ENCODE measurements at places on chromosomes 5 and 9.
A peak's percentile ranks its signal among the peaks of the same experiment; 100 is the strongest.

- DNase-seq: no peak
Measured at GRCh38 chr9:137970686-137971476, 93.3 kb downstream of the CACNA1B start.

DNA sequence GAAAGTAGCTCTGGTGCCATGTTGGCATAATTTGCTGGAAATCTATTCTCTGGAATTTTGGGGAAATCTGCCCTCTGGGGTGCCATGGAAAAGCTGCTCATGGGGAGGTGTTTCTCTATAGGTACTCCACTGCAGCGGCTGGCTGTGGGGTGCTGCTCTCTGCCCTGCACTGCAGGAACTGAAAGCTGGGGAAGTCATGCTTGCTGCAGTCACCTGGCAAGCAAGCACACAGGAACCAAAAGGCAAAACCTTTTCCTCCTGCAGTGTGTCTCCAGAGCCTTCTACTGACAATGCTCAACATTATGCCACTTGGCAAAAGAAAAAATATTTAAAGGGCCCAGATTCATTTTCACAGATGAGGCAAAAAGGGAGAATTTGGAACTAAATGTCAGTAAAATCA is 25.8 kb upstream of the CARNMT1 start:
- DNase-seq: no peak

DNA sequence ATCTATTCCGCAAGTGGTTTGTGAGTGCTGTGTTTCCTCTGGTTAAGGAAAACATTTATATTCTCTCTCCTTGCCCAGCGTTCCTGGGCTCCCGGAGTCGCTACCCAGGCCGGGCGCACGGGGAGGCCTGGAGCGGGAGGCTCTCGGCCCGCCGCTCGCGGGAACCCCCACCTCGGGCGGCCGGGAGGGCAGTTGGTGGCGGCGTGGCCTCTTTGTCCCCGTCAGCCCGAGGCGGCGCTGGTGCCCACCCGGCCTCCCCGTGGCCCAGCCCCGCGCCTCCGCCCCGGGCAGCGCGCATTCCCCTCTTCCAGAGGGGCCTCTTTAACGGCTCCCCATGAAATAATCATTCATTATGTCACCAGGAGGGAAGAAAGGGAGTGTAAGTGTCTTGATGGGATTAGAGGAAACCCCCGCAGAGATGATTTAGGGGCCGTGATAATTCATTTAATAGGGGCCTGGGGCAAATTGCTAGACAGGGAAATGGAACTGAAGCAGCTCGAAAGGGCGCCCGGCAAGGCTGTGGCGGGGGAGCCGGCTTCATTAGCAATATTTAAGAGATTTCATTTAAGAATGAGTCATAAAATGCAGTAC is 181.9 kb upstream of the TBCA start:
- no peak for DNase-seq

DNA sequence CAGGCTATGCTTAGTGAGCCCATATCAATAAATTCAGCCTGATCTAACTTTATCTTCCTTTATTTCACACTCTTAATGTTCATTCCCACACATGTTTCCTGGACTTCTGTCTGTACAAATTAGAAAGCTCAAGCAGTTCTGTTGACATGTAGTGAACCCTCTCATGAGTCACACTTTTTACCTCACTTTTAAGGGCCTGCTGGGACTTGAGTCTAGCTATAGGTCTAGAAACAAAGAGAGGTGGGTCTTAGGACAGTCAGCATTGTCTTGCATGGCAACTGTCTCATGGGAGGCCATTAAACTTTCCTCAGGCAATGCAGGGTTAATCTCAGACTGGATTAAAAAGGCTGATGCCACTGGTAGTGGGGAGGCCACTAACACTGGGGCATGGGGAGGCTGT is 8.6 kb upstream of the CCNH start:
- DNase-seq: no peak

GRCh38 chr9:90956026-90956810 is 154.6 kb downstream of the SYK start:
- no peak for DNase-seq

DNA sequence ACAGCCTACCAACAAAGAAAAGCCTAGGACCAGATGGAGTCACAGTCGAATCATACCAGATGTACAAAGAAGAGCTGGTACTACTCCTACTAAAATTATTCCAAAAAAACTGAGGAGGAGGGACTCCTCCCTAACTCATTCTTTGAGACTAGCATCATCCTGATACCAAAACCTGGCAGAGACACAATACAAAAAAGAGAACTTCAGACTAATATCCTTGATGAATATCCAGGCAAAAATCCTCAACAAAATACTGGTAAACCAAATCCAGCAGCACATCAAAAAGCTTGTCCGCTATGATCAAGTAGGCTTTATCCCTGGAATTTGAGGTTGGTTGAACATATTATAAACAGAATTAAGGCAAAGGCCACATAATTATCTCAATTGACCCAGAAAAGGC is 900.4 kb upstream of the ARRDC3 start:
- DNase-seq: no peak

- no peak for DNase-seq
Measured at GRCh38 chr9:31336386-31336785, 1048.1 kb upstream of the ACO1 start.

- DNase-seq: no peak
Measured at GRCh38 chr5:81349161-81349560, 44.8 kb downstream of the ACOT12 start.

DNA sequence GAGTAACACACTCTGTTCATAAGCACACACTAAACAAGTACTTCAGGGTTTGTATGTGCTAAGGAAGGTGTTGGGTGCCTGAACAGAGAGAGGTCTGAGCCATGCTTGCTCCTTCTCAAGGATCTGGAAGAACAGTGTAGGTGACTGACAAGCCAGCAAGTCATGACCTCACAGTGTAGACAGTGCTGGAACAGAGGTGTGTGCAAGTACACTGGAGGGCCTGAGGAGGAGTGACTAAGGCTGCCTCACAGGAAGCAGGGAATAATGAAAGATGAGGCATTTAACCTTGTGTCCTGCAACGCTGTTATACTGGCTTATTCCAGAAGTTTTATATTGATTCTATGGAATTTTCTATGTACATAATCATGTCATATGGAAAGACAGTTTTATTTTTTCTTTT is 83.9 kb downstream of the TMEM174 start:
- DNase-seq: no peak

DNA sequence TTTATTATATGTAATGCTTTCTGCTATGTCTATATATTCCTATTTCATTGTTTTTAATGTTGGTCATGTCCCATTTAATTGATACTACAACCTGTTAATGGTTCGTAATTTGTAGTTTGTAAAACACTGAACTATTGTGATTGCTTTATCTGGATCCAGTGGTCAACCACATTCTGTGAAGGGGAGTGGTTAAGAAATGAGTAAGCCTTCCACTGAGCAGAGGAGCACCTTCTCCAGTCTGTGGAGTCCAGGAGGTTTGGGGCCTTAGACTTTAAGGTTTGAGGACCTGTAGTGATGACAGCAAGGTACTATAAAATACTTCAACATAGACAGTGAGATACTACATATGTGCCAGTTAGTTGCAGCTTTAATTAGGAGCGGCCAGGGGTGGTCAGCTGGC is 67.7 kb upstream of the RAD23B start:
- no peak for DNase-seq

DNA sequence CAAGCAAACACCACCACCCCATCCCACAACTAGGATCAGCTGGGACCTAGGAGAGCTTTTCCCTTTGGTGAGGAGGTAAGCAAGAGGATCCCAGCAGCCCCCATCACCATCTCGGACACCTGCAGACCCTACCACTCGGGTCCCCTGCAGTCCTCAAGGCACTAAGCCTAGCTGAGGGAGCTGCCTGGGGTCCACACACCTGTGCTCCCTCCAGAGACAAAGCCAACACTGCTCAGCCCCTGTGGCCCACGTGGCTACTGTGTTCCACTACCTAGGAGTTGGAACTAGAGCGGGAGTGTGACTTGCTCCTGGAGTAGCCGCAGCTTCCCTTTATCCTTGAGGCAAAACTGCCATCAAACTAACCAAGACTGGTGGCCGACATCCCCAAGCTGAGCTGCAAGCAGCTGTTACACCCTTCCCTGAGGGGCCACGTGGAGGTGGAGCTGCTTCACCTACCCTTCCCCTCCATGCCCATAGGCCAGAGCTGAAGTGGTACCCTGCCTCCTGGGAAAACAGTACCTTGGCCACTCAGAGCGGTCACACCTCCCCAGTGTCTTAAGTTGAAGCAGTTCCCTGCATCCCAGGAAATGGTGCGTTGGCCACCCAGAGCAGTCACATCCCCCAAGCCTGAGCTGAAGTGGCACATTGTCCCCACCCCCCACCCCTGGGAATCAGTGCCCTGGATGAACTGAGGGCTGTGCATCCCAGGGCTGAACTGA is 205.5 kb downstream of the CACNA1B start:
- no peak for DNase-seq

GRCh38 chr9:119026120-119026519 is 343.1 kb downstream of the BRINP1 start:
- DNase-seq: no peak

DNA sequence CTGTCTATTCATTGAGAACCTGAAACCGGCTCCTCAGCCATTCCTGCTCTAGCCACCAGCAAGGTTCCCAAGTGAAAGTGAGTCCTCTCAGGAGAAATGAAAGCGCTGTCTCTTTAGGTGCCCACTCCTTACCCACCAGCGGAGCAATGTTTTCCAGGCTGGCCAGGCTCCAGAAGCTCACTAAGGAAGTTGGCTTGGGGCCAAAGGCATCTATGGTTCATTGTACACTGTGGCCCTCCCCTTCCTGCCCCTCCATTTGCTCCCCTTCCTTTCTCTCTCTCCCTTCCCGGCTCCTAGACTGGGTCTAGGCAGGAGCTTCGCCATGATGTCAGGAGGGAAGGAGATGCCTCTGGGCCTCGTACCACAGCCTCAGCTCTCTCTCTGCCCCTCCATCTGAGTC is 1.1 kb upstream of the GABRP start:
- DNase-seq: no peak

GRCh38 chr9:136854113-136854841 is 2.1 kb downstream of the MAMDC4 start:
- DNase-seq: no peak

GRCh38 chr5:77859306-77859705 is 83.2 kb upstream of the TBCA start:
- no peak for DNase-seq

GRCh38 chr9:109101810-109102209 is 17.9 kb downstream of the TMEM245 start:
- peak; percentile 65 for DNase-seq

DNA sequence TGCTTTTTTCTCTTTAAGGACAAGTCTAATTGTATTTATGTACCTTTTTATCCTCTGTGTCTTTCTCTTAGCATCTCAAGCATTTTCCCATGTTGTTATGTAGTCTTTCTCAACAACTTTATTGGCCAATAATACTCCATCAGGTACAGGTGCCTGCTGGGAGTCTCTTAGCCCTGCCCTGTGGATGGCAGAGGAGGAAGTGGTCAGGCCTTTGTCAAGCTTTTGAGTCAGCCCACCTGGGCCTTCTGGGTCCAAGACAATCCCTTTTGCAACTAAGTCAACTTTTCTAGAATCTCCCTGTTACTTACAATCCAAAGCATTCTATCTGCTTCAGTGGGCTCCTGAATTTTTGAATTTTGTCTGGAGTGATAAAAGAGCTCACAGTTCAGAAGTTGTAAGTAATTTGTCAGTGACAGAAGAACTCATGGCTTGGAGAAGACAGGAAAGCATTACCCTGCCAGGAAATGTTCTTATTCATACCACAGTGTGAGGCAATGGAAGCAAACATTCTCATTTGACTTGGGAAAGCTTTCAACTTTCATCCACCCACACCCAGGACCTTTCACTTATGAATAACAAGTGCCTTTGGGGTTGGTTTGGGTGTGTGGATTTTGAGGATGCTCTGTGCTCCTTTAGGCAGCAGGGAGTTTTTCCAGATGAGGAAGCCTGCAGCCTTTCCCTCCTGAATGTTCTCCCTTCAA is 200.0 kb upstream of the S1PR3 start:
- no peak for DNase-seq

DNA sequence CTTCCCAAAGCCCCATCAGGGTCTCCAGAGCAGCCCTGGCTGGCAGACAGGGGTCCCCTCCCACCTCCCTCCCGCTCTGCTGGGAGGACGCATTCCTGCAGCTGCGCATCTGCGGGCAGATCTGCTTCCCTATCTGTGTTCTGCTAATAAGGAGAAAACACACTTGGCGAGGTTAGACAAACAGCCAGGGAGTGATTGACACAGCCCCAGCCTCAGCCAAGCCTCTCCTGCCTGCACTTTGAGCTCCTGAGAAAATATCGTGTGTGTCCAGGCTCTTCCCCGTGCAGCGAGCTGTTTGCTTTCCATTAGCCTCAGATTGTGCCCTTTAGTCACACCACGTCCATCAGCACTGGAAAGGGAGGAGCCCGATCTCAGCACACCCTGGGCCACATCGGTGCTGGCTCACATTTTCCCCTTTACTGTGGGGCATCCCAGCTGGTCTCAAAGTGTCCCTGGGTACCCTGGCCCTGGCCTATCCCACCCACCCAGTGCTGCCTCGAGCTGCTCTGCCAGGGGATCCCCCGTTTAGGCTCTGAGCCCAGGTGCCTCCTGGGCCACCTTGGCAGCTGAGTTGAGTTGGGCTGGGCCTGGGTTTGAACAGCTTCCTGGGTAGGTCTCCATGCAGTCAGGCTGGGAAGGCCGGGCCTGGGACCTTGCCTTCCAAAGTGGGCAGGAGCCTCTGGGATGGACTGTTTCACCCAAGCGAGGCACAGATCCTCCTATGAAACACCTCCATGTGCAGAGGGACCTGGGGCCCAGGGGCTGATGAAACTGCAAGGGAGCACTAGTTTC is 61.1 kb downstream of the BARX1 start:
- no peak for DNase-seq

DNA sequence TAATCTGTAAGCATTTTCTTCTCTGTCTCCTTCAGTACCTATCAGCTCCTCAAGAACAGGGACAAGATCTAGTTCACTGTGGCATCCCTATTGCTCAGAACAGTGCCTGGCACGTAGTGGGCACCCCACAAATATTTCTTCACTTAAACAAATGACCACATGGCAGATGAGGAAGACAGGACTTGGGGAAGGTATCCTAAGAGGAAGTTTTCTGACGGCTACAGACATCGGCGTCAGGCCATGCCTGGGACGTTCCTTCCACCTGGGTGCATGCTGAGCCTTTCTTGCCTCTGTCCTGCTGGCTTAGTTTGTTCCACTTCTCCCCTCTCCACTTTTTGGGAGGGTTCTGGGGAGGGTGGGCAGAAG is 60.2 kb downstream of the NEURL1B start:
- no peak for DNase-seq

- no peak for DNase-seq
Measured at GRCh38 chr5:74272831-74273451, 367.6 kb downstream of the ENC1 start.

DNA sequence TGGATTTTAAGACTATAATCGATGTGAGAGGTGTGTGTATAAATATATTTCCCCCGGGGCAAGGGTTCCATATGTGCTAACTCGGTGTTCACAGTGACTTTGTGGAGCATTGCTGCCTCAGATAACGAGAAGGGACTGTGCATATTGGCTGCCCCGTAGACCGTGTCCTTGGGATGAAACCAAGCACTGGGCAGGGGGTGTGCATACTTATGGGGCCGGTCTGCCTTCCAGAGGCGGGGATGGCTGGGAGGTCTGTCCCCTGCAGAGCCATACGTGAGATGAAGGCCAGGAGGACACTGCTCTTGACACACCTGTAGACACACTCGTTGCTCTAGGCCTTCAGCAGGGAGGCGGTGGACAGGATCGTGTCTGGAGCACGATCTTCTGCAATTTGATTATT is 56.0 kb upstream of the ZNF354A start:
- DNase-seq: no peak

- peak; percentile 39 for DNase-seq
Measured at GRCh38 chr5:176653401-176654385, 6.4 kb downstream of the TSPAN17 start.

GRCh38 chr5:17275289-17276158 is 58.1 kb downstream of the BASP1 start:
- DNase-seq: no peak
